Trophoblast cell (in vitro differentiated cells and primary cell): ENCODE measurements at places on chromosomes 5 and 9.

GRCh38 chr5:84113246-84114105 is 271.2 kb downstream of the EDIL3 start:
- no peak for DNase-seq

DNA sequence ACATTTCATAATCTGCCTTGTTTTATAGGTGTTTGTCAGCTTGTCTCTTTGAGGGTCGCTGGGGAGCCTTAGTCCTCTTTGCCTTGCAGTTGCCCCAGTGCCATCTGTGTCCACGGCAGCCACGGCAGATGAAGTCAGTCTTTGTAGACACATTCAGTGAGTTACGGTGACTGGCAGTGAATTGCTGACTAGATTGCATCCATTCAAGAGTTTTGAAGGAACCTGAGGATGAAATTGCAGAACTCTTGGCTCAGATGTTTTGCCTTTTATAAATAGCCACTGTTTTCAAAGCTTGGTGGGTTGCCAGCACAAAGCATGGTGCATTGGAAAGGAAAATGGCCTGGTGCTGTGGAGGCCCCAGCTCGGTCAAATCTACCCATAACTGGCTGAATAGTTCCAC is 125.6 kb downstream of the TRIO start:
- DNase-seq: no peak

- DNase-seq: no peak
Observed at GRCh38 chr5:150339841-150340240, 17.7 kb upstream of the TCOF1 start.

DNA sequence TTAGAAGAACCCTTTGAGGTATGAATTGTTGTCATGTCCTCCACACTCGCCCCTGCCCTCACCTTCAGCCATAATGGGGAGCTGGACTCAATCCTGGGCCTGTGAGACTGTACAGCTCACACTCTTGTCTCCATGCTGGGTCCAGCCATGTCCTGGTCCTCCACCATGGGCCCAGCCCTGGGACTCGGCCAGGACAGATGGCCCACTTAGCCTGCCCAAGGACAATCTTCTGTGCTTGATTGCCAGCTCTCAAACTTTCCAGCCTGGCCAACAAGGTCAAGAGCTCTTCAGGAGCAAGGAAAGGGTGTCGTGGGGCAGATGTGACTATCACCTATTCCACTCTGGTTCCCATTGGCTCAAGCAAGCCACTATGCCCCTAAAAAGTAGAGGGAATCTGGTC is 90.8 kb downstream of the HRH2 start:
- no peak for DNase-seq

- DNase-seq: no peak
Observed at GRCh38 chr5:51544031-51544785, 161.0 kb downstream of the ISL1 start.

GRCh38 chr5:133304707-133305216 is 252.9 kb downstream of the HSPA4 start:
- DNase-seq: no peak

- no peak for DNase-seq
Observed at GRCh38 chr5:9318031-9318430, 227.8 kb downstream of the SEMA5A start.

DNA sequence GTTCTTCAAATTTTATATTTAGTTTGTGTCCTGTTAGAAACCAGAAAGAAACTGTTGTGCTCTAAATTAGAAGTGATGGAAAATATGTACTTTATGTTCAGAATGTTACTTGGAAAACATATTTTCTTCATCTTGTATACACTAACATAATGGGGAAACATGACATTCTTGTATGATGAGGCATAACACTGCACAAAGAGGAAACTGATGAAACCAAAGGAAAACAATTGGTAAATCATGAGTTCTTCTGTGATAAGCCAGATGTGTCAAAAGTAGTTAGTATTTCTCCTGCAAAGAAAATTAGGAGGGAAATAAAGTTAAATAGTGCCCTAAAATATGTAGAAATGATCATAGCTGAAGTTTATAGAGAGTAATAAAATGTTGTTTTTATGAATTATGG is 111.1 kb upstream of the FBN2 start:
- DNase-seq: no peak

GRCh38 chr9:134502809-134503211 is 138.8 kb upstream of the COL5A1 start:
- peak; percentile 59 for DNase-seq

DNA sequence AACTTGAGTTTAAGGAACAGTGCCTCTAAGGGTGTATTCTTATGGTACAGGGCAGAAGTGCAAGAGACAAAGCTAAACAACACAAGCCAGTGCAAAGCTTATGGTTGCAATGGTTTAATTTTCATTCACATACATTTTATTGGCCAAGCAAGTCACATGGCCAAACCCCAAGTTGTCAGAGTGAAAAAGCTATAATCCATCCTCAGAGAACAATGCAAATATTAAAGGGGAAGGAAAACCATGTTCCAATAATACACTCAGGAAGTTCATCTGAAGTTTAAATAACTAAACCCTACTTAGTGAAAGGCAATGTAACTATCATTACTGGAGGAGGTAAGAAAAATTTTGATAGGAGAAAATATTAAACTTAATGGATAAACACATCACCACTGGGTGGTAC is 26.6 kb upstream of the TLR4 start:
- no peak for DNase-seq

DNA sequence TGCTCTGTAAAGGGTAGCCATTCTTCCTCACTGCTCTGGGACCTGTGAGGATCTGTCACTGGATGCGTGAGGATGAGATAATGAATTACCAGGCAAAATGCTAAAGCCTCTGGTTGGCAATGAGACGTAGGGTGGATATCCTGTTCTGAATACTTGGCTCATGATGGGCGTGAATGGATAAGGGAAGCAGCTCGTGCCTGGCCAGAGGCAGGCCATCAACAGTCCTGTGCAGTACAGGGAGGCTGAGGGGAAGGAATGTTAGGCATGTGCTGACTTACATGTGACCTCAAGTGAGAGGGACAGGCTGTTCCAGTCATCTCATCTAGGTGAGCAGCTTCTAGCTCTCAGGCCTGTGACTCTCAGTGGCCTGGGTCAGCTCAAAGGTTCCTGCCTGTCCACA is 172.8 kb downstream of the CARTPT start:
- DNase-seq: peak; percentile 69

DNA sequence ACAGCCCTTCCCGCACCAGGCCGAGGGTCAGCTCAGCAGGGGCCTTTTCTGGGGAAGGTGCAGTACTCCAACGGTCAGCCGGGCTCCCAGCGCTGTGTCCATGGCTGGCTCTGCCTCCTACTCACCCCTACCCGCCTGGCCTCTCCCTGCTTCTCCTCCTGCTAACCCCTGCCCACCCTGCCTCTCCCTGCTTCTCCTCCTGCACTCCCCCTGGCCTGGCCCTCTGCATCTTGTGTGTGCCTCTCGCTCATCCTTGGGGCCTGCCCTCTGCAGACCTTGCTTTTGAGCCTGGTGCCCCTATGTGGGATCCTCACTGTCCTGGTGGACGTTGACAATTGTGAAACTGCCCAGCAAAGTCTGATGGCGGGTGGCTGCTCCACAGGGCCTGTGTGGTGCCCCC is 274.6 kb upstream of the IRX2 start:
- DNase-seq: no peak

GRCh38 chr5:101393795-101394450 is 490.8 kb upstream of the ST8SIA4 start:
- DNase-seq: no peak

DNA sequence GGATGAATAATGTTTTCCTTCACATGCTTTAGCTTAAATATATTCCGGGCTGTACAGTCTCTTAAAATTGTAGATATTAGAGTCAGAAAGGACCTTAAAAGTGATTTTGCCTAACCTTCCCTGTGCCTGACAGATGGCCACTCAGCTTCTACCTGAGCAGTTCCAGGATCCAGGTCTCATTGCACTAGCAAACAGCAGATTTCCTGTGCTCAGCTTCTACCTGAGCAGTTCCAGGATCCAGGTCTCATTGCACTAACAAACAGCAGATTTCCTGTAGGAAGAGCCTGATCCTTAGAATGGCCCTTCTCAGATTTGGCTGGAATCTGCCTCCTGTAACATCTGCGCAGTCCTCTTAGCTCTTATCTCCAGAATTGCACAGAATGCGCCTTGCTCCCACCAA is 219.8 kb downstream of the AOPEP start:
- DNase-seq: no peak

DNA sequence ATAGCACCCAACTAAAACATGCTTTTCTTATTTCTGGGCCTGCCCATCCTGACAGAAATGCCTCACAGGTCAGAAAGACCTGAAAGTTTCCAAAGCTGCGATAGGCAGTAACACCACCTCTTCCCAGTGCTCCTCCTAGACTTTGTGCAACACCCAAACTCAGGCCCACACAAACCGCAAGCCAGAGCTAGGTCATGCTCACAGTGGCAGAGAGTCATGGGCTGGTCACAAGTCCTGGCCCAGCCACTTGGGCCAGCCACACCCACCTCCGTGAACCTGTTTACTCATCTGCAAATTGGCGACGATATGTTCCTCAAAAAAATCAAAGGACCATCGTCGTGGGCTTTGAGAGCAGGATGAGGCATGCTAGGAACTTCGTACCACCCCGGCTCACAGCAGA is 44.0 kb upstream of the SLC25A51 start:
- no peak for DNase-seq
